Renal cortex interstitium (tissue), 15 donors: ENCODE measurements at places on chromosomes 7 and 10.

DNA sequence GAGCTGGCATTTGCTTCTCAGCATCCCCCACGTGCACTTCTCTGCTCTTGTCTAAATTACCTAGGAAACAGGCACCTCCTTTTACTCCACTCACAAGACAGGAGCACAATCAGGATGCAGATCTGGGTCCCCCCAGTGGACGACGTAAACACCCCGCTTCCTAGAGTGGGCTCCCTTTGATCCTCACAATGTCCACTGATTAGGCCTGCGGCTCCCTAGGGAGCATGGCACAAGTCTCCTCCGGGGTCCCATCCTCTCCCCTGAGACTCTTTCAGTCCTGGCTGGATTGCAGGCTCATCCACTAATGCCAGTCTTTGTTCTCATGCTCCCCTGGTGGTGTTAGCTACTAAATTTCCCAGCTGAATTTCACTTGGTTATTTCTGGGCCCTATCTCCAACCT is 98.3 kb downstream of the GLI3 start:
- DNase-seq = no peak

GRCh38 chr10:28295336-28295735 is 7.5 kb downstream of the MPP7 start:
- no peak for DNase-seq

GRCh38 chr7:39042670-39043069 is 65.0 kb downstream of the POU6F2 start:
- no peak for DNase-seq

- no peak for DNase-seq
These were observed 617.9 kb upstream of the GRM3 start for GRCh38 chr7:86025807-86026206.

GRCh38 chr10:70404036-70404786 is at the start of gene EIF4EBP2:
TSS of gene EIF4EBP2 (plus strand) at chr10:70404145. CDS start at chr10:70404402, 257 bp downstream.
- peak; percentile 97 for DNase-seq
